ENCODE measurements at places on chromosomes 2 and 18. TPM values are rescaled to one million over a fixed set of nuclear protein-coding genes. Genes with fewer than 3 reads are reported as not detected.

DSG1 gene
- 0.03 TPM for polyA plus RNA-seq

ITPRIPL1 gene
- polyA plus RNA-seq = 3.8 TPM

GRCh38 chr2:43003702-43004101 is 211.3 kb upstream of the HAAO start:
- no peak for DNase-seq

NTSR2 gene
- polyA plus RNA-seq = not detected

GRCh38 chr2:79388024-79388423 is 124.8 kb upstream of the CTNNA2 start:
- no peak for DNase-seq

DNA sequence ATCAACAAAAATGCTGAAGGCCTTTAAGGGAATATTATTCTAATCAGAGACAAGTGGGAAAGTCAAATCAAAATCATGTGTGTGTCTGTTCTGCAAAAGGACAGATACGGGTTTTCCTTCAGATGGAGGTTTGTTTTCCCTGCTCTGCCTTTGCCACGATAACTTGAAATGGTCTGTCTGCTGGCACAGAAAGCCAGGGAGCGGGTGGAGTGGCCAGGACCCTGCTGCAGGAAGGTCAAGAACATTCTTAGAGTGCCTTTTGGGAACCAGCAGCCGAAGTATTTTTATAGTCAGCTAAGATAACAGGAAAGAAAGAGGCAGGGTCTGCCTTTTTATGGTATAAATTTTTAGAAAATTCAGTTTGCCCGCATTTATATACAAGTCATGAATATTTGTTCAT is 234.2 kb downstream of the LTBP1 start:
- no peak for DNase-seq

SERPINE2 gene
- 111 TPM for polyA plus RNA-seq

ASB1 gene
- 30.4 TPM for polyA plus RNA-seq

DNA sequence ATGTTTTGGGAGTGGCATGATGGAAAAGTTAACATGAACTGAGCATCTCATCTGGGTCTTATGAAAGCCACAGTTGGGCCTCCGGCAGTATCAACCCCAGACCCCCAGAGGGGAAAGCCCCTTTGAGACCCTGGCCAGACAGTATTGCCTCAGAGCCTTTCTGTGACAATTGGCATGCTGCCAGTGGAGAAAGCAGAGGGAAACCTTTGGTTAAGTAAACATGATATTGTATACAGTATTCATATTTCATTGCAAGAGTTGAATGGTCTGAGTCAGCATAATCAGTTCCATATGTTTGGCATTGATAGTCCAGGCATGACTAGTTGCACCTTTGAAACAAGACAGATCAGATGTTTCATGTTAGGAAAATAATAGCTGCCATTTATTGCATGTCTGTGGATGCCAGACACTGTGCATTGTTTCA is 20.0 kb downstream of the MERTK start:
- DNase-seq = no peak

- DNase-seq = no peak
Observed at GRCh38 chr2:6202756-6203155, 510.6 kb downstream of the SOX11 start.

SNORC gene
- 1.3 TPM for polyA plus RNA-seq

- no peak for DNase-seq
Observed at GRCh38 chr2:194054313-194054712, 1602.7 kb upstream of the SLC39A10 start.

DNA sequence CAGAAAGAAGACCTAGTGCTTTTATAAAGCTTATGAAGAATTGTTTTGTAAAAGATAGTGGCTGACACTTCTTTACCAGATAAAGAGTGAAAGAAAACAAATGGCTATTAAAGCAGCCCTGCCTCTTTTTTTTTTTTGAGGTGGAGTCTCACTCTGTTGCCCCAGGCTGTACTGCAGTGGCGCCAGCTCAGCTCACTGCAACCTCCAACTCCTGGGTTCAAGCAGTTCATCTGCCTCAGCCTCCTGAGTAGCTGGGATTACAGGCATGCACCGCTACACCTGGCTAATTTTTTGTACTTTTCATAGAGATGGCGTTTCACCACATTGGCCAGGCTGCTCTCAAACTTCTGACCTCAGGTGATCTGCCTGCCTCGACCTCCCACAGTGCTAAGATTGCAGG is 12.9 kb downstream of the ARPC2 start:
- no peak for DNase-seq

DNA sequence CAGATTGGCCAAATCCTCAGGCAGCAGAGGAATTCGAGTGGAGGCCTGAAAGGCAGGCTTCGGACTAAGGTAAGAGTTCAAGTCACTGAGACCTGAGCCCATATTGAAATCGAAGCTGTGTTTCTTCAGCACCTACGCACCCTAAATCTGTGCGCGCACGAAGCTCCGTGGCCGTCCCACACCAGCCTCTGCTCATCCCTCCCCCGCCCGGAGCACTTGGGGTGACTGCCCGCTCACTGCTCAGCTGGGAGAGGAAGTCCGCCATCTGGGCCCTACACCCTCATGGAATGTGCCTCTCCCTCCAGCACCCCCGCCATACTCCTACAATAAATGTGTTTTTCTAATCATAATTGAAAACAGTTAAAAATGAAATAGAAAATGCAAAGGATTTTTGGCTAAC is 734.5 kb downstream of the GALR1 start:
- DNase-seq = no peak

SLC19A3 gene
- polyA plus RNA-seq = 10.1 TPM

DNA sequence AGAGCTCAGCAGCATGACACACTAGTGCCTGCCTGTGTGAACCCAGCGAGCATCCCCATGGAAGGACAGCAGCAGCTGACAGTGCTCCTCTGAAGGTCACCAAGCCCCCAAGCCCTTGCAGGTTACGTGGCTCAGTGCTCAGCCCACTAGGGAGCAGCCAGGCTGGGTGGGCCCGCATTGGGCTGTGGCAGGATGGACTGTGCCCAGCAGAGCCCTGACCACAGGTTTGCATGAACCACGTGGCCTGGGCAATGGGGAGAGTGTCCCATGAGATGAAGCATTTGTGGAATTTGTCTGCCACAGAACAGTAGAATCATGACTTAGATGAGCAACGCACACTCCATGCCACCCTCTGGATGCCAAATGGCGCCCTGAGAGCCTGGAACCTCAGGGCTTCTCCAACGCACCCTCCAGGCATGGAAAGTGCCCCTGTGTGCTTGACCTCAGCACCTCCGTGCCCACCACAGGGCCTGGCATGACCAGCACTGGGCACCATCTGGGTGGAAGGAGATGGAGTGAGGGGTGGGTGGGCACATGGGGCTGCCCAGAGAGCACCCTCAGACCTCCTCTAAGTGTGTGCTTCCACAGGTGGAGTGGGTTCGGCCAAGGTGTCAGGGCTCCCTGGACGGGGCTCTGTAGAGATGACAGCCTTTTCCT is 216.1 kb upstream of the RAB6C start:
- DNase-seq = no peak

GRCh38 chr2:29723255-29724001 is 198.0 kb downstream of the ALK start:
- no peak for DNase-seq

GRCh38 chr2:46361920-46362666 is 64.9 kb downstream of the EPAS1 start:
- DNase-seq = no peak

DNA sequence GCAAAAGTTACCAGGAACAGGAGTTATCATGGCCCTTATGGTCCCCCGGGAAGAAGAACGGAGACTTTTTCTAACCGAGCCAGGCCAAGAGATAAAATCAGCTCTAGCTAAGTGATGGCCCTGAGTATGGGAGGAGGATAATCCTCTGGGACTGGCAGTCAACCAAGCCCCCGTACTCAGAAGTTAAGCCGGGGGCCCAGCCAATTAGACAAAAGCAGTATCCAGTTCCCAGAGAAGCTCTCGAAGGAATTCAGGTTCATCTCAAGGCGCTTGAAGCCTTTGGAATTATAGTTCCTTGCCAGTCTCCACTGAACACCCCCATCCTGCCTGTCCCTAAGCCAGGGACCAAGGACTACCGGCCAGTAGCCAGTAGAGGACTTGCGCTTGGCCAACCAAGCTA is 365.3 kb upstream of the TCF4 start:
- DNase-seq = no peak

RNMT gene
- polyA plus RNA-seq = 51.9 TPM

DNA sequence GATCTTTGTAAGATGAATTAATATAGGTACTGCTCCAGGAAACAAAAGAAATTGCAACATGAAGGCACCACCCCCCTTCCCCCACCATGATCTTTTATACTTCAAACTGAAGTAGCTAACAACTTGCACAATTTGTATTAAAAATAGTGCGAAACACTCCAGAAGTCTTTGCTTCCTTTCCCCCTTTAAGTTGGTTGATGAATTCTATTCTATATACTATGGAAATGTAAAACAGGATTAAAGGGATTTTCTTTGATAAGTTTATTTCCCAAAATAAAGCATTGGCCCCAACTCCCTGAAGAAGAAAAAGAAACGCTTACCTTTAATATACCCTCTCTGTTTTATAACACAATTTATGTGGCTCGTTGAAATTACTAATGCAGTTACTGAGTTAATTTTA is 227.1 kb downstream of the ARHGAP15 start:
- no peak for DNase-seq

SERPINB4 gene
- polyA plus RNA-seq = not detected

Measured in renal cortex interstitium (tissue), 15 donors.